Anterior cingulate cortex (tissue), 58 donors: ENCODE measurements at places on chromosomes 16 and 17.

- no peak for DNase-seq
Measured at GRCh38 chr16:2195322-2196161, 863 bp downstream of the CASKIN1 start.

- peak; percentile 25 for DNase-seq
Measured at GRCh38 chr16:20611350-20611902, 35.3 kb upstream of the ACSM2B start.

DNA sequence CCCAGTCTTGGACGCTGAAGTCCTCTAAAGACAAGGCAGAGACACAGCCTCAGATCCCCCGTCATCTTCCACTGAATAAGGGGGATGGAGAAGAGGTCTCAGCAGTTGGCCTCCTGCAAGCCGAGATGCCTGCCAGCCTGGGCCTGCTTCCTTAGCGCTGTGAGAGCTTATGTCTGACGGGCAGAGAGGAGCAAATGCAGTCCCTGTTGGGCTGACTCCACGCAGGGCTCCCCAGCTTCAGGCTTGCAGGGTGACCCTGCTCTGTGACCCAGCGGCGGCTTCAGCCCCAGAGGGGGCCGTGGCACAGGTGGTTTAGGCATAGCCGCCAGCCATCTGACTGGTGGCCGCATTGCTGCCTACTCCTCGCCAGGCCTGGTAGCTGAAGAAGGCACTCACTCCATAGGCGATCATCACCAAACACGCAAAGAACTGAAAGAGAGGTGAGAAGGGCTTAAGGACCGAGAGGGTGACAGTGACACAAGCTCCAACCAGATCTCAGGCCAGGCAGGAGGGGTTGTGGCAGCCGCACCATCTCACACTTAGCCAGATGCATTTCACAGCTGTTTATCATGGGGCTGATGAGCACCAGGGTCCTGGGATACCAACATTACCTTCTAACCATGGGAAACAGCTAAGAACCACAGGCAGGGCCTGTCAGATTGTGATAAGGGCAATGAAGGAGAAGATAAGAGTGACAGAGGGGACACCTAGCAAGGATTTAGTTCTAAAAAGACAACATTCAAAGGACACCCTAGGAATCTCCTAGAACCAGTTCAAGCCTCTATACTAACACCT, 11.7 kb downstream of the ARL2BP start:
- no peak for DNase-seq

- DNase-seq = no peak
Measured at GRCh38 chr17:29567304-29567553, 392 bp upstream of the ABHD15 start.

- no peak for DNase-seq
Measured at GRCh38 chr17:28796062-28796461, 46.5 kb downstream of the FAM222B start.
